NCI-H524 (cell line): ENCODE measurements at places on chromosomes 7 and 10.

DNA sequence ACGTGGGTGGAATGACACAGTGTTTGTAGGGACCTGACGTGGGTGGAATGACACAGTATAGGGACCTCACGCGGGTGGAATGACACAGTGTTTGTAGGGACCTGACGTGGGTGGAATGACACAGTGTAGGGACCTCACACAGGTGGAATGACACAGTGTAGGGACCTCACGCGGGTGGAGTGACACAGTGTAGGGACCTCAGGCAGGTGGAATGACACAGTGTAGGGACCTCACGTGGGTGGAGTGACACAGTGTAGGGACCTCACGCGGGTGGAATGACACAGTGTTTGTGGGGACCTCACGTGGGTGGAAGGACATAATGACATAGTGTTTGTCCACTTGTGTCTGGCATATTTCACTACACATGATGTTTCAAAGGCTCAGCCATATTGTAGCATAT is 19.3 kb downstream of the PPP2R2D start:
- DNase-seq = no peak

DNA sequence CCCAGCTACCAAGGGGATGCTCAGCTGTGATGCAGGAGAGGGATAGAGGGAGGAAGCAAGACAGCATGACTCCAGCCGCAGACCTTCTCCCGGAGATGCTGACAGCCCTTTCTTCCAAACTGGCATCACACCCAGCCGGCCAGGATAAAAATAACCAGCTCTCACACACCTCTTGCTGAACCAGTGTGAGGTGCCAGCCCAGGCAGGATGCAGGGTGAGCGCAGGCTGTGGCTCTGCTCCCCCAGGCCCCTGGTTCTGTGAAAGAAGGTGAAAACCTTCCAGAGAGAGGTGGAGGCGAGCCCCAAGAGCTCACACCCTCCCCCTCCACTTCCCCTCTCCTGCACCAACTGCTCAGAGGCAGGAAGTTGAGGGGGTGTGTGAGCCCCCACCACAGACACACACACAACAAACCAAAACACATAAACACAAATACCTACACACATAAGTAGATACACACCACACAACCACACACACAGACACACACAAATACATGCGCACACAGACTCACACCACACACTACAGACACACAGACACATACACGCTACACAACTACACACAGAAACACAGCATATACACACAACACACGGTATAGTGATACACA is 4.0 kb downstream of the GPR15LG start:
- peak; percentile 1 for DNase-seq

GRCh38 chr7:75961218-75961617 is 33.2 kb downstream of the TMEM120A start:
- no peak for DNase-seq

- DNase-seq = no peak
Observed at GRCh38 chr7:27124096-27124901, 6.3 kb downstream of the HOXA4 start.

GRCh38 chr7:131769241-131769640 is 212.8 kb upstream of the PODXL start:
- DNase-seq = no peak

GRCh38 chr10:112739592-112740353 is 210.3 kb upstream of the TCF7L2 start:
- no peak for DNase-seq

- DNase-seq = no peak
Observed at GRCh38 chr10:1142596-1142995, 86.4 kb downstream of the WDR37 start.

- no peak for DNase-seq
Observed at GRCh38 chr7:47185839-47186238, 396.1 kb downstream of the TNS3 start.

DNA sequence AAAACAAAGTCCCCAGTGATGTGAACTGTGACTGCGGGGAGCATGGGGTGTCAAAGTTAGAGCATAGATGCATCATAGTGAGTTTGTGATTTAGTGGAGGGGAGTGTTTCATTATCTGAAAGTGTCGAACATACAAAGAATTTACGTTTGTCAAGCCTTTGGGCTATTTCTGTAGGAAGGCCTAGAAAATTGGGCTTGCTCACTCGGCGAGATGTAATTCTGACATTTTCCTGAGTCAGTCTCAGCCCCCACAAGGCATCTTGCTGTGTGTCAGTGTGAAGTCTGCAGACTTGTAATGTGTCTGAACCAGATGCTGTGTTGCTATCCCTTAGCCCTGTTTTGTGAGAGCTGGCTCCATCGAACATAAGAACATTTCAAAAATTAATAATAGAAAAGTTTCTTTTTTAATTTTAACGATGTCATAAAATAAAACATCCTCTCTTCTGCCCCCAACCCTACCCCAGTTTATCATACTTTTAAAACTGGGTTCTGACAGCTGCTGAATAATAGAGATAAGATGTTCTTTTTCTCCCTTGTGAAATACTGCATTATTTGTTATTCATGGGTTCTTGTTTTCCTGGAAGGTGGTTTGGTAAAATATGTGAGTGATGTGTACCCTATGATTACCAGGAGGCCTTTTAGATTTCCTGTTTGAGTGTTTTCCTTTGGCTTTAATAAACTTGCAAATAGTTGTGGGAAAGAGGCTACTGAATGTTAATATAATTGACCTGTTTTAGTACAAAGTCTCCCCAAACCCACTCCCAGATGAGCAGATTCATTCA is 207.4 kb downstream of the GPR158 start:
- DNase-seq = no peak

GRCh38 chr7:542713-543500 is 23.3 kb upstream of the PDGFA start:
- no peak for DNase-seq
